Right cardiac atrium (tissue), 5 donors: ENCODE measurements at places on chromosomes 13 and 19. TPM values are rescaled to one million over a fixed set of nuclear protein-coding genes. Genes with fewer than 3 reads are reported as not detected.

- DNase-seq = no peak
Observed at GRCh38 chr19:4352701-4353121, 9.3 kb downstream of the MPND start.

DNA sequence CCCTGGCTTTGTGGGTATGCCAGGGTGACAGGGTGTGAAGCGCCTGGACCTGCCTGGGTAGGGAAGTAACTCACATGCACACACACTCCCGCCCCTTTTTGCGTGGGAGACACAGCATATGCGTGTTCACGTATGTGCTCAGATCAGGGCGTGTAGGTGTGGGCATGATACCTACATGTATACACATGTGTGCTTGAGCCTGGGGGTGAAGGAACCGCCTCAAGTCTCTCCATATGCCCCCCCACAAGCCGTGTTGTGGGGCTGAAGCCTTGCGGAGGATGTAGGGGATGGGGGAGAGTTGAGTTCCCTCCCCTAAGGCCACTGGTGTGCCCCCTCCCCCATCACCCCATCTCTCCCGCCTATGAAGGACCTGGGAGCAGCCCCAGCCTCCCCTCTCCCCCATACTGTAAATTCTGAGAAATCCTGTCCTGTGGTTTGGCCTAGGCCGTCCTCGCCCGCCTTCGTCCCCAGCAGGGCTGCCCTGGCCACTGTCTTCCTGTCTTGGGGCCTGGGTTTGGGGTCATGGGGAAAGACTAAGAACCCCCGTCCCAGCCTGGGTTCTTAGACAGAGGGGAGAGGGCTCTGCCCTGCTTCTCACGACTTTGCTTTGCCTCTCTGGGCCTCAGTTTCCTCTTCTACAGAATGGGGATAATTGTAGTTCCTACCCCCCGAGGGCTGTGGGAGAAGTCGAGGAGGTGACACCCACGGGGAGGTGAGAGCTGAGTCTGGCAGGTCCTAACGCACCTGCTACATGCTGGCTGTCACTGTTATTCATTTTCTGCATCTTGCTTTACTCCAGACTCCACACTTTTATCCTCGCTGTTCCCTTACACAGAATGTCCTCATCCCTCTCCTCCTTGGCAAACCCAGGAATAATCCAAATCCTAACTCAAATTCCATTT lies 14.3 kb downstream of the ACTL9 start:
- no peak for DNase-seq

DNA sequence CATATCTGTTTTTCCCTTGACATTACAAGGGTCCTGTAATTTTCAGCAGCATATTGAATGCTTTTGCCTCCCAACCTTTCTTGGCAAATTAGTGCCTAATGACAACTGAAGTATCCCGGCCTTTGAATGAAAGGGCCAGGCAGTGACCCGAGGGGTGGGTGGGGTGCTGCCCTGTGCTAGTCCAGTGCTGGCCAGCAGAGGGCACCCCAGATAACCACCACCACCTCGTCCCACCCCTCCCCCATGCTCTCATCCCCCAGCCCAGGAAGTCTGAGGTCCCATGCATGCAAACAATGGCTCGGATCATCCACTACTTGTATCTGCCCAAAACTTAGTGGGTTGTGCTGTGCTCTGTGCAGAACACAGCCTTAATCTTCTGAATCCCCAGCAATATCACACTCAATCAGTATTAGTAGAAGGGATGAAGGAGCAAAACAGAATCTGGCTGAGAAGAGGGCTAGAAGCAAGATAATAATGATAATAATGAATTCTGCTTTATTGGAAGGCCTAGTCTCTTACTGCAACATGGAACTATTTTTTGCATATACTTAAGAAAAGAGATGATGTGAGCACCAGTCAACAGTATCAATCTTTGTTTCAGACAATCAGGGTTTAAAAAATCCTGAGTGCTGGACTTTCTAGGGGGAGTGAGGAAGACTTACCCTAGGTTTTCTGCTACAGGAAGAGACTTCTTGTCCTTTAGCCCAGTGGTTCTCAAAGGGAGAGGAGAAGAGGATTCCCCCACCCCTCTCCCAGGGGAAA lies 3.8 kb downstream of the ATP12A start:
- peak; percentile 79 for DNase-seq

GRCh38 chr13:100544866-100545683 lies 43.5 kb downstream of the GGACT start:
- peak; percentile 61 for DNase-seq

The PABPC3 gene
- 0.05 TPM for polyA plus RNA-seq
